ENCODE measurements at places on chromosomes 2 and 18.

DNA sequence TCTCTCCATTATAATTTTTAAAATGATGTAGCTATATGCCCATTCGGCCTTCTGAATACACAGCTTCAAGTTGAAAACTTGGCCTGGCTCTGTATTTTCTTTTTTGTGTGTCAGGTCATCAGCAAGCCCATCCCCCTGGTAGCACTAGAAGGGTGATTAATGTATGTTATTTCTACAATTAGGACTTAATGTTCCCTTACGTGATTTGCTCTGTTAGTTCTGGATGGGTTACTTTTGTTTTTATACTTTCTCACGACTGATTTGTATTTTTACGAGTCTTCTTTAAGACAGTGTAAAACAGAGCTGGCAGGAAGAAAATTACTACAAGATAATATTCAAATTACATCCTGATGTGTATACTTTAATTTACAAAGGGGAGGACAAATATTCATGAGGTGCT is 88.4 kb upstream of the RGPD4 start:
- no peak for DNase-seq

DNA sequence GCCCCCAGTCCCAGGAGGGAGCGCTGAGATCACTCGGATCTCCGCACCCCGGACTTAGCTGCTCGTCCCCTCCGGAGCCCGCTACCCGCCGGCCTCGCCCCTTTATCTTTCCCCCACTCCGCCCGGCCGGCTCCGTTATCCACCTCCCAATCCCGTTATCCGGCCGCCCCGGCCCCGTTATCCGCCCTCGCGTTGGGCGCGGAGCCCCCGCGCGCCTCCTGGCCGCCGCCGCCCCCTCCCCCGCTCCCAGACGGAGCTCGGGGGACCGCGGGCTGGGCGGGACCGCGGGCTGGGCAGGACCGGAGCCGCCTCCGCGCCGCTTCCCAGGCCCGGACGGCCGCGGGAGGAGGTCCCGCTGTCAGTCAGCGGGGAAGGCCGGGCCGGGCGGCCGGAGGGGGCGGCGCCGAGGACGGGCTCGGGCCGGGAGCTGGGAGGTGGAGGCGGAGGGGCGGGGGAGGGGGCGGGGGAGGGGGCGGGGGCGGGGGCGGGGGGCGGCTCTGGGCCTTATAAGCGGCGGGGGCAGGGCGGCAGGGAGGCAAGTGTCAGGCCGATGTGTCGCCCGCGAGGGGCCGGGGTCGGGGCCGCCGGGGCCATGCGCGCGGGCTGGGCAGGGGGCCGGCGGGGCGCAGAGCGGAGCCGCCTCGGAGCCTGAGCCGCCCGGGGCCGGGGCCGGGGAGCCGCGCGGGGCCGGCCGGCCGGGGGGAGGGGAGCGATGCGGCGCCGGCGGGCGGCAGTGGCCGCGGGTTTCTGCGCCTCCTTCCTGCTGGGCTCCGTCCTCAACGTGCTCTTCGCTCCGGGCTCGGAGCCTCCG is at the start of gene PKDCC:
PKDCC (plus strand) TSS at position 534 of the 811 bp plus-strand sequence; CDS start at position 713, 179 bp downstream.
- DNase-seq = peak; percentile 67

- no peak for DNase-seq
These were observed 45.6 kb downstream of the MEX3C start for GRCh38 chr18:51151568-51152511.

DNA sequence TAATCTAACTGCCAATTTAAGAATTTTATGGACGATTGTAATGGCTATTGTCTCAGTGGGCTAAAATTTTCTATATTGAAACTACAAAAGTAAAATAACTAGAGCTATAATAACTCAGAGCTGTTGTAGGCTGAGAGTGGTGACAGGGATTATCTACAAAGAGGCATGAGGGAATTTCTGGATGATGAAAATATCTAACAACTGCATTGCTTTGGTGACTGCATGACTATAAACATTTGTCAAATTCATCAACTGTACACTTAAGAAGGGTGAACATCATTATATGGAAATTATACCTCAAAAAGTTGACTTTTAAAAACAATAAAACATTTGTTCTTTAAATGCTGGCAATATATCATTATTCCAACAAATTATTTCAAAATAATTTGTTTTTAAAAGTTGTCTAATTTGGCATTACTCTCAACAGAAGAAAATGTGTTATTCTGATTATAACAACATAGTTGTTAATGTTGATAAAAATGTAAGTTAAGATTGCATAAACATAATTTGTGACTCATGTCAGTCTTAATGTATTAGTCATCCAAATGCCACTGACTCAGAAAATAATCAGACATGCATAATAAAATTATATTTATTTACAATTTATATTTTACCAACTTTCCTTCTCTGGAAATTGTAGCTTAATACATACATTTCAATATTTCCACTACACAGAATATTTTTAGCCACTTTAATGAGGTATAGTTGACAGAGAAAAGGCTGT is 865.1 kb upstream of the VRK2 start:
- DNase-seq = peak; percentile 64

GRCh38 chr2:188851826-188852225 is 122.3 kb upstream of the COL3A1 start:
- DNase-seq = no peak

- no peak for DNase-seq
These were observed 12.5 kb upstream of the INPP5D start for GRCh38 chr2:233047667-233048066.

DNA sequence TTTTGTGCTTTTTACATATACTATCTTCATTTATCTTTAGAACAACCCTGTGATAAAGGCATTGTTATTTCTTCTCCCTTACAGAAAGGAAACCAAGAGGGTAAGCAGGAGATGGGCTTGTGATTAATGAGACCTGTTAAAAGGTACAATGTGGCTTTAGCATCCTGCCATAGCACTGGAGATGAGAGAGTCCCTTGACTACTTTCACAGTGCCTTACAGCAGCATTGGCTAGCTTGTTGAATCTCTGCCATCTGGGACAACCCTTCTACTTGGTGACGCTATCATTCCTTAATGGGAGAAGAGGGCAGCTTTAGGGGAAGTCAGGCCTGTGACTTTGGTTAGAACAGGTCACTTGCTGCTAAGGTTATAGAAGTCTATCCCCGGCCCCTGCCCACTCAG is 68.1 kb upstream of the LYPD6B start:
- DNase-seq = no peak

DNA sequence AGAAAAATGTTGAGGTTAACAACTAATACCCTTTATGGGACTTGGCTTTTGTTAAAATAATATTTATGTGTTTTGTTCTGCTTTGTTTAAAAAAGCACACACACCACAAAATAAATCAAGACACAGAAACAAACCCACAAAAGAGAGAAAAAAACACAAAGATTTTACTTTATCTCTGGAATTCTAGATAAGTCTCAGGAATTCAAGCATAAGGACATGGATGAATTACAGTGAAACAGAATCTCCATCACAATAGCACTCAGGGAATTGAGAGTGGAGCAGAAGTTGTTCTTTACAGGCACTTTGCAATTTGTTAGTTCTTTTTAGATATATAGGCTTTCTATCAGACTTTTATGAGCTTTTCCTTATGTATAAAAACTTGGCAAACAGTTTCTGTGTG is 360.9 kb upstream of the ZC3H15 start:
- DNase-seq = no peak

GRCh38 chr18:35063875-35064690 is 22.9 kb downstream of the MAPRE2 start:
- no peak for DNase-seq

- DNase-seq = peak; percentile 25
These were observed 441.7 kb downstream of the TXNL1 start for GRCh38 chr18:56196495-56197225.

DNA sequence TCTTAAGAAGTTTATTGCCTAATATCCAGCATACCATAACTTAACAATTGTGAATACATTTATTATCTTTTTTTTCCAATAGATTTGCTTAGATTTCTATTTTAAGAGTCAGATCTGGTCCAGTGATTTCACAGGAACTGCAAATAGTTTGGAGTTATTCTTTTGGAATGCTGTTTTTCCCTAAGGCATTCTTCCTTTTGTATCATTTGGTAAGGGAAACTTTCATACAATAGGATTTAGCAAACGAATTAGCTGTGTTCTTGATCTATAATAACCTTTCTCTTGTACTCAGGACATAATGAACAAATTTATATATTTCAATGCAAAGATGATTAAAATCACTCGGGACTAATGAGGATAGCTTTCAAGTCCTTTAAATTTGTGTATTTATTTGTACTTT is 201.6 kb downstream of the ERBB4 start:
- DNase-seq = no peak

- peak; percentile 50 for DNase-seq
These were observed 111.6 kb upstream of the TACR1 start for GRCh38 chr2:75310876-75311275.

GRCh38 chr2:236887953-236888793 is 197.5 kb upstream of the COPS8 start:
- DNase-seq = no peak

DNA sequence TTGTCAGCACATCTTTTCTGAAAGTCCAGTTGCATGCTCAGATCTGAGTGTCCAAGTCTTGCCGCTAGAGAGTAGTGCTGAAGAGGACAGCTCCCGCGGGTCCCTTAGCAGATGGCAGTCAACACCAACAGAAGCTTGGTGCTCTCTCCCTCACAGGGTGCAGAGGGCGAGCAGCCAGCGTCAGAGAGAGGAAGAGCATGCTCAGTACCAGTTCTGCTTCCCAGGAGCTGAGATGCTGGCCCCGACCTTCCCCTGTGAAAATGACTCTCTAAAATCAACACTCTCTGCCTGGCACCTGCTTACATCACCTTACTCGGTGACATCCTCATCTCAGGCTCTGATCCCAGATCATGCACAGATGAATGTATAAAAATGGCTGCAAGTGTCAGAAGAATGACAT is 86.0 kb upstream of the TWIST2 start:
- peak; percentile 14 for DNase-seq

DNA sequence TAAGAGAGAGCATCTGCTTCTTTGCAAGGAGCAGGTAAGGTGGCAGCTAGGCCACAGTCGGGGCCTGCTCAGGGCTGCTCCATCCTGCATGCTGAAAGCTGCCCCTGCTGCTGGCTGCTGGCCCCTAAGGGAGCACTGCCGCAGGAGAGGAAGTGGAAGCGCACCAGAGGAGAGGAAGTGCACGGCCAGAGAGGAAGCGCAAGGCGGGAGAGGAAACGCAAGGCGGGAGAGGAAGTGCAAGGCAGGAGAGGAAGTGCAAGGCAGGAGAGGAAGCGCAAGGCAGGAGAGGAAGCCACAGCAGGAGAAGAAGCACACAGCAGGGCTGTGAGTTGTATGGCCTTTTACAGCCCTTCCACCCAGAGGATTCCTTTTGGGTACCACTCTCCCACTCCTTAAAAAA is 539.0 kb upstream of the TNP1 start:
- DNase-seq = no peak

DNA sequence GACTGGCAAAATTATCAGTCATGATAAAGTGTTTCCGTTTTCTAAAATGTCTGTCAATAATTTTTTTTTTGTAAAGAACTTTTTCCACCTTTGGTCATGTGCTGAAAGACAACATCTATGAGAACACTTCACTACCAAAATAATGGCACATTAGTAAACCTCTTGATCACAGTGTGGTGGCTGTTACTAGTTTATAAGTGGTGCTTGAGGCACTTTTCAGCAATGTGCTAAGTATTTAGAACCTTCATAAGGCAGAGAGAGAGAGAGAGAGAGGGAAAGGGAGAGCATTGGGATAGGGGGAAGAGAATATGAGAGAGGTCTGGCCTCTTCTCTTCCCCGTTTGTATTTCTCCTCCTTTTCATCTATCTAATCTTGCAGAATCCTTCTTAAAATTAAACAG is 1.1 kb upstream of the NYAP2 start:
- DNase-seq = no peak

GRCh38 chr2:217996361-217996760 is 6.4 kb downstream of the TNS1 start:
- DNase-seq = peak; percentile 50

- no peak for DNase-seq
These were observed 46.9 kb downstream of the NAB1 start for GRCh38 chr2:190695739-190696138.

DNA sequence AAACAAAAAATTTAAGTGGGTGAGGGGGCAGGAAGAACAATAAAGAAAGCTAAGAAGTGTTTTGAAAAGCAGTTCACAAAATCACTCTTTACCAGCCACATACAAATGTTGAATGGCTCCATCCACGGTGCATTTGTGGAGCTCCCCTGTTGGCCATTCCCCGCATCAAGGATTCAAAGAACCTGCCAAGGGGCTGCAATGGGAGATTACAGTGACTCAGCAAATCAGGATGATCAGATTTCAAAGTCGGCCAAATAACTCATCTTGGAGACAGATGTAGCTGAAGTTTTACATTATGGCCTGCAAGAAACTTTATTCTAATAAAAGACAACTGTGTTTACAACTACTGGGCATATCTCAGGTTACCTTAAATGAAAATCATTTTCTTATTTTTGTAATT is 26.9 kb downstream of the COL4A3 start:
- peak; percentile 65 for DNase-seq

GRCh38 chr18:814300-815084 is 2.5 kb upstream of the YES1 start:
- DNase-seq = no peak

- peak; percentile 49 for DNase-seq
These were observed 45.3 kb downstream of the CD28 start for GRCh38 chr2:203751685-203752271.

- peak; percentile 16 for DNase-seq
These were observed 487.2 kb upstream of the GCFC2 start for GRCh38 chr2:76197842-76198448.

- no peak for DNase-seq
These were observed 135.2 kb downstream of the RNF144A start for GRCh38 chr2:7052404-7052803.
